CD4-positive, alpha-beta T cell treated with Interleukin-15 for 4 hours (primary cell): ENCODE measurements at places on chromosomes 3 and 15.

GRCh38 chr3:85979034-85979433 lies 1011.9 kb downstream of the VGLL3 start:
- DNase-seq = no peak

- no peak for DNase-seq
Observed at GRCh38 chr15:76163457-76164295, 103.9 kb downstream of the TMEM266 start.

- no peak for DNase-seq
Observed at GRCh38 chr3:134567605-134568004, 81.7 kb downstream of the CEP63 start.

- DNase-seq = peak; percentile 52
Observed at GRCh38 chr3:52277972-52278509, 408 bp downstream of the WDR82 start.

- no peak for DNase-seq
Observed at GRCh38 chr15:98903377-98904018, 104.1 kb downstream of the PGPEP1L start.

DNA sequence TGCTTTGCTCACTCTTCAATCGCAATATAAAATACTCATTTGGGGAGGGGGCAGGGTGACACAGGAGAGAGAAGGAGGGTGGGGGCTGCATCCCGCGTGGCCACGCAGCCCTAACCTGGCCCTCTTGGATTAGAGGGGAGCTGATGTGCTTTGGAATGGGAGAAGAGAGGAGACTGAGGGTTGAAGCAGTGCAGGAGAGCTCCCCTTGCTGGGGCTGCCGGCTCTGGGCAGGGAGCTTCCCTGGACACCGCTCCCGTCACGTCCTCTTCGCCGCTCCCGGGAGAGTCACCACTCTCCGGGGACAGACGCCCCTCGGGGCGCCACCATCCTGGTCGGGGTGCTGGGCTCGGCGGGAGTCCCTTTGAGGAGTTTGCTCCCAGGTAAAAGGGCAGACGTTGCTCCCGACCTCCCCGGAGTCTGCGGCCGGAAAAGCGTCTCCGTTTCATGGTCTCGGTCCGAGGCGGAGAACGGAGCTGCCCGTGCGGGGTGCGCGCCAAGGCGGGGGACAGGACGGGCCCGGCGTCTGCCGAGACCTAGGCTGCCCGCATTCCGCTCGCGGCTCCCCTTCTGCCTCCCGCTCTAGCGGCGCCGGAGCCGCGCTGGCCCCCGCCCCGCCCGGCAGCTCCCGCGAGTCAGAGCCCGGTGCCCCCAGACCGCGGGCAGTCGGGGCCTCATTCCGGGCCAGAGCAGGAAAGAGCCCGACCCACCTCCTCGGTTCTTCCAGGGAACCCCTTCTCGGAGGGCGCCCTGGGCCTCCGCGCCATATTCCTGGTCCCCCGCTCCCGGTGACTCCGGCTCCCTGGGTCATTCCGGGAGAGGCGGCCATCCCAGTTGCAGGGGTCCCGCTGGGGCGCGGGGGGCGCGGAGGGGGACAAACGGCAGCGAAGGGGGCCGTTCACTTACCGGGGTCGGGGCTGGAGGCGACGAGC lies 603 bp downstream of the SLC7A14 start:
- DNase-seq = no peak

DNA sequence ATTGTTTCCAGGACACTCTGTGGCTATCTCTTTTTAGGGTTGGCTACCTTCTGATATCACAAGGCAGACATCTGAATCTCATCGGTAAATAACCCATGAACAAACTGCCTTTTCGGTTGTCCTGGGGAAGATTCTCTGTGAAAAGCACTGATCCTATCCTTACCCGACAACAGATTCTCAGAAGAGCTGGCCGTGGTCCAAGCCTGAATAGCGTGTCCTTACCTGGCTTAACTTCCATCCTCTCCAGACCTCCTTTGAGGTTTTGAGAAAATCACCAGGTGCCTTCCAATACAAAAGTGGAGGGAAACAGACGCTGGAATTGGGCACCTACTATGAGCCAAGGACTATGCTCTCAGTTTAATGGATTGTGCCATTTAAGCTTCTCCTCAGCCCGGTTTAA lies 87.4 kb upstream of the ARHGEF3 start:
- no peak for DNase-seq

DNA sequence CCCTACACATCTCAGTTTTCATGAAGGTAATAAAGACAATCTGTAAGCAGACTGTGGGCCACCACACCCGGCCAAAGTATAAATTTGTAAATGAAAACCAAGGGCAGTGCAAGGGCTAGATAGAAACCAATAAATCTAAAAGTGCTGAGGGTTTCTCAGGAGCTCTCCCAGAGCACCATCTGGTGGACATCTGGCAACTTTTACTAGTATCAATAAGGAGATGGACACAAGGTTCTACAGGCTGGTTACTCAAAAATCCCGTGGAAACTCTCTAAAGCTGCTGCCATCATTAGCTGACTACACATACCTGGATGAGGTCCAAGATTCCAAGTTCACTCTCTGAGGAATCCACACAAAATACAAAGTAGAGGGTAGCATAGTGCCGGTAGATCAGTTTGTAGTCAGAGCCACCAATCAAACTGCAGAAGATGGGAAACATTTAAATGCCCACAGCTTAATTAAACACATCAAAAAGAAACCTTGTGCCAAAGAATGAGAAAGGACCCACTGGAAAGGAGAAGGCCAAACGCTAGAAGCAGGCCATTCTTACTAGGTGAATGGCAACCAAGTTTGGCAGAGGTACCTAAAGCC lies 5.5 kb downstream of the AP3S2 start:
- DNase-seq = no peak

DNA sequence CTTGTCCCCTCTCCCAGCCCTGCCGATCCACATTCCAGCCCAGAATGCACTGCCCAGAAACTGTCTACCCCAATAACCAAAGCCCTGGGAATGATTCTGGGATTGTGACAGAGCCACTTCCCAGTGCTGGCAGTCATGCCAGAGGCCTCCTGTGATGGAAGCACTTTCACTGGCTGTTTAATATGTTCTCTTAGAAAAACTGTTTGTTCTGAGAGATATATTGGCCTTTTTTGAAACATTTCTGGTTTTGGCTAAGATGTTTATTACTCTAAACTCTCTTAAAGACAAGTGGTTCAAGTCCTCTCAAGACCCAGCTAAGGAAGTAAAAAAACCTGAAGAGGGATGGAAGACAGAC lies 74.0 kb upstream of the HACD2 start:
- DNase-seq = no peak

DNA sequence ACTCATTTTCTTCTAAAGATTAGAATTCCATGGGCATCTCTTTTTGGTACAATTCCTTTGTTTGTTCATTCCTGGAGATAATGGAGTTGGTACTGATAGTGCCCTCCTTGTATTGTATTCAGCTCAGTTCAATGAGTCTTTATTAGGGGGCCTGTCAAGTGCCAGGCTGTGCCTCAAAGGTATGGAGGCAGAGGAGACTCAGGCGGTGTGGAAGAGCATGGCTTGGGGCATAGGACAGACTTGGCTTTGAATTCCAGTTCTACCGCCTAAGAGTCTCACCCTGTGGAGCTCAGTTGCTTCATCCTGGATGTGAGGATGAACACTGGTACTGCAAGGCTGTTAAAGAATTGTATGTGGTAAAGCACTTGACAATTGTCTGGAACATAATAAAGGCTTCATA lies 196.6 kb upstream of the IL12A start:
- no peak for DNase-seq

- no peak for DNase-seq
Observed at GRCh38 chr3:64399205-64399800, 174.0 kb upstream of the PRICKLE2 start.

DNA sequence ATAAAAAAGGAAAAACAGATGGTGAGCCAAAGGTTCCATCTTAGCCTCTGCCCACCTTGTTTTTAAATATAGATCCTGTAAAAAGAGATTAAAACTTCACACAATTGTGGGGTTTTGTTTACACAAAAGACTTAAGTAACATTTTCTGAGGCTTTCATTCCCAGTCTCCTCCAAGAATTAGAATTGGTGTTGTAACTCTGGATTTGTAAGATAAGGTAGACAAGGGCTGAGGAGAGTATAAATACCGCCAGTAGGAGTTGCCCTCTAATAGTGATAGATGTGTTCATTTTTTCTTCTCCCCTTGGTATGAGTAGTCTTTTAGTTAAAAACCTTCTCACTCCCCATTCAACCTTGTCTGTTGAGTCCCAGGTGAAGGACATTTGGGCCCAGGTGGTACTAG lies 8.5 kb downstream of the MINDY2 start:
- no peak for DNase-seq

GRCh38 chr15:78979456-78980320 lies 34.8 kb upstream of the CTSH start:
- DNase-seq = peak; percentile 35

- no peak for DNase-seq
Observed at GRCh38 chr15:69462030-69462492, 9.4 kb downstream of the RPLP1 start.
